NT2/D1 (cell line): ENCODE measurements at places on chromosomes 2 and 18.

DNA sequence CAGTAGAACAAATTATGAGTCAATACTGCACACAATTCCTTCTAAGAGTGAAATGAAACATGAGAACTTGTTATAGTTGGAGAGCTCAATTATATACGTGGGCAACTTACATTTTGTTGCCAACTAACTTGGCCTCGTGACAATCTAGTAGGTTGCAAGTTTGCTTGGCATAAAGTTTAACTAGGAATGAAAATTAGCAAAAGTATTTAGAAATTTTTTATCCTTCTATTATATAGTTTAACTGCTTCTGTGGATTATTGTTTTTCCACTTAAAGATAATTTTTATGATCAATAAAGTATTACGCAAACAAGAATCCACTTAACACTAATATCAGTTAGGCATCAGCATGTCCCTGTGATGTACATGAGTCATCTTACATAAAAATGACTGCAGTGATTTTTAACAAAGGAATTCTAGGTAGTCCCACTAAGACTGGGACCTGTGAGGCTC lies 41.1 kb downstream of the FAM124B start:
- no peak for DNase-seq

- no peak for DNase-seq
These were observed 158.5 kb downstream of the FTCDNL1 start for GRCh38 chr2:199692489-199692888.

DNA sequence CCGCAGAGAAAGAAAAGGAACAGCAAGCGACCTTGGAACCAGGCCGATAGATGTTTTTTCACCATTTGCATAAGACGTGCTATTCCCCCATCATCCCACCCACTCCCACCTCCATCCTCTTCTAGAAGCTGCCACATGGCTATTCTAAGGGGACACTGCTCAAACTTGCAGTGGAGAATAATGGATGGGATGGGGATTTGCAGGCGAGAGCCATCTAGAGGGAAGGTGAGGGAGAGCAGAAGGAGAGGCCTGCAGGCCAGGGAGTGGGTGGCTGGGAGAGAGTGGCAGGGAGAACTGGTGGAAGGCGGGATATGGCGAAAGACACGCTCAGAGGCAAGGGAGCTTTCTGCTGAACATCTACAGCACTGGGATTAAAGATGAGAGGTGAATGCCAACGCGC lies 84.9 kb downstream of the MAPK4 start:
- DNase-seq = no peak

DNA sequence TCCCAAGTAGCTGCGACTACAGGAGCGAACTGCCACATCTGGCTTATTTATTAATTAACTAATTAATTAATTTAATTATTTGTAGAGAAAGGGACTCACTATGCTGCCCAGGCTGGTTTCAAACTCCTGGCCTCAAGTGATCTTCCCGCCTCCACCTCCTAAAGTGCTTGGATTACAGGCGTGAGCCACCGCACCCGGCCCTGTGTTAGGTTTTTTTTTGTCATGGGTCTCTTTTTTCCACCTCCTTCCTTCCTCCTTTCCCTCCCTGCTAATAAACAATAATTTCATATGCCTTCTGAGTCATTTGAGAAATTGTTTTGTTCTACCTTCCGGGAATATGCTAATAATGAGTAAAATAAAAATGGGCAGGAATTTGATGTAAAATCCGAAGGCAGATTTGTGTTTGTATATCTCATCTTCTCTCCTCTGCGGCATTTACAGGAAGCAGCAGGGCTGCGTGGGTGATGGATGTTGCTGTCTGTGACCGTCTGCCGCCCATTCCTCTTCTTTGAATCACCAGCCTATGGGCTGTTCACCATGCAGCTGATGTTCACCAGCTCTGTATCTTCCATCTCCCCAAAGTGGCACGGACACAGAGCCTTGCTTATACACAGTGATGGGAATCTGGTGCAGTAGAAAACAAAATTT lies 89.9 kb downstream of the ACSL3 start:
- DNase-seq = no peak

GRCh38 chr2:163779970-163780597 lies 44.3 kb upstream of the FIGN start:
- no peak for DNase-seq

GRCh38 chr2:41907771-41908207 lies 140.0 kb upstream of the PKDCC start:
- no peak for DNase-seq

DNA sequence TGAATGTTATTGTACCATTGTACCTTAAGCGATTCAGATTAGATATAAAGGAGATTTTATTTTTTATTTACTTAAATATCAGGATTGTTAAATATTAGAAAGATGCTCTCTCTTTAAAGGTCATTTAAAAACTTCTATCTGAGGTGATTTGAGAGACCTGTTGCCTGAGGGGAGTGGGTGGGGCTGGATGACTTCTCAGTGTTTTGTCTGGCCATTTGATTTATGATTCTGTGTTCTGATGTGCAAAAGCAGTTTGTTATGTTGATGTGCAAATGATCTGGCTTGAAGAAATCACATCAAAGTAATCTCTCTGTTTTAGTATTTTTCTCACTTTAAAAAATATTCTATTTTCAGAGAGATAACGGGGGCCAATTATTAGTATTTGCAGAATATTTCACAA lies 370.8 kb downstream of the NUP35 start:
- no peak for DNase-seq

DNA sequence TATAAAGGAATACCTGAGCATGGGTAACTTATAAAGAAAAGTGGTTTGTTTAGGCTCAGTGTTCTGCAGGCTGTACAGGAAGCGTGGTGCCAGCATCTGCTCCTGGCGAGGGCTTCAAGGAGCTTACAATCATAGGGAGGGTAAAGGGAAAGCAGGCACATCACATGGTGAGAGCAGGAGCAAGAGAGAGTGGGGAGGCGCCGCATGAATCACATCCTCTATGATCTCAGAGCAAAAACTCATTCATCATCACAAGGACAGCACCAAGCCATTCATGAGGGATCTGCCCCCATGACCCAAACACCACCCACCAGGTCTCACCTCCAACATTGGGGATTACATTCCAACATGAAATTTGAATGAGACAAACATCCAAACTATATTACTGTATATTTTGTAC lies 32.5 kb downstream of the R3HDM1 start:
- DNase-seq = no peak

DNA sequence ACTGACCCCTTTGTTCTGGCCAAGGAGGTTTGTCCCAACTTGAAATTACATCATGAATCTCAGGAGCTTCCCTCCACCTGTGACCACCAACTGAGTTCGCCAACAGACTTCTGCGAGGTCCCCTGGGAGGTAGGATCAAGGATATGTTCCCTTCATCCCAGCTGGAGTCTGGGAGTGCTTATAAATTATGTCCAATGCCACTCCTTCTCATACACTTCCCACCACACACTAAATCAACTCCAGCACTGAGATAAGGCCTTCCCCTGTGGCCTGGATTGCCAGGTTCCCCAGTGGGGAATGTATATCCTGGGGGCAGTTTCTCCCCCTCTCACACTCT lies 99.2 kb downstream of the RND3 start:
- DNase-seq = no peak

DNA sequence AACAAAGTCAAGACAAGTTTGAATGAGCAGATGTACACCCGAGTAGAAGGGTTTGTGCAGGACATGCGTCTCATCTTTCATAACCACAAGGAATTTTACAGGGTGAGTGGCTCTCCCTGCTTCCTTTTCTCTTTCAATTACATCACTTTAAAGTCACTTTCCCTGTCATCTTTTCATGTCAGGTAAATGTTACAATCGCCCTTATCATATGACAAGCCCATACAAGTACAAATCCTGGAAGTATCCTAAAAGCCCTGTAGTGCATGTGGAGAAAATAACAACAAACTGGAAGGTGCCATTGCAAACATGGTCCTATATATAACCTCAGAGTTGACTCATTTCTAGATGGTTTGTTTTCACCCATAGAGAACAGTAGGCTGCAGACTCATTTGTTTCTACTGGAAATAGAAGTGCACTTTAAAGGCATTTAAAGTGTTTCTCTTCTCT lies 126.0 kb downstream of the SP100 start:
- no peak for DNase-seq

GRCh38 chr2:167484875-167485274 lies 596.6 kb downstream of the XIRP2 start:
- no peak for DNase-seq

GRCh38 chr2:42105330-42106256 lies 57.8 kb downstream of the PKDCC start:
- no peak for DNase-seq

- DNase-seq = no peak
These were observed 31.7 kb downstream of the HRH4 start for GRCh38 chr18:24491927-24492834.

GRCh38 chr2:121902171-121902591 lies 146.7 kb downstream of the TSN start:
- DNase-seq = no peak

DNA sequence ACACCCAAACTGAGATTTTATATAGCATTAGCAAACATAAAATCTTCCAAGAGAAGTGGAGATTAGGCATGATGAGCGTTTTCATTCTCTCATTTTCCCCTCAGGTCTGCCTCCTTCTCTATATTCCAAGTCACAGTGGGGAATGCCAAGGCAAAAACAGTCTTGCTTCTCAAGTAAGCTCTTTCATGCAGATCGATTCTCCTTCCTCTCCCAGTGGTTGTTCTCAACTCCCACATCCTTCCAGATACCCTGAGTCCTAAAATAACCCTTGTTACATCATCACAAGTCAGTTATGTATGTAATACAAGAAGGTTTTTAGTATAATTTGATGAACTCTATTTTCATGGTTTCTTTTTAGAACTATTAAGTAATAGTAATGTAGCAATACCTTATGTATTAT lies 150.6 kb downstream of the TXNL1 start:
- DNase-seq = no peak

DNA sequence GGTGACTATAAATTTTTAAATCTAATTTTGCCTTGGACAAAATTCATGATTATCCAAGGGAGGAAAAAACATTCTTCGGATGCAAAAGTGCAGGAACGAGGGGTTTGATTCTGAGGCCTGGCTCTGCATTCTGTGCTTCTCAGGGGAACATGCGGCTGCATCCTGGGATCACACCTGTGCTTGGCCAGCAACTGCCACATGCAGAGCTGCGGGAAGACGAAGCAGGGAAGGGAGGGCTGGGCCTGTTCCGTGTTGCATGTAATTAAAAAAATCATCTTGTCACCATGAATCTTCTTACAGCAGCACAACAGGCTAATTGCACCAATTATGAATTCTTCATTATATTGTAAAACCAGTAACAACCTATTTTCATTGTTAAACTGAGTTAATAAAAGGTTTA lies 158.0 kb upstream of the ALKAL2 start:
- no peak for DNase-seq

- peak; percentile 77 for DNase-seq
These were observed 242.3 kb upstream of the PXDN start for GRCh38 chr2:1986598-1986997.
